Left colon (tissue), 2 donors: ENCODE measurements at places on chromosomes 4 and X. TPM values are rescaled to one million over a fixed set of nuclear protein-coding genes. Genes with fewer than 3 reads are reported as not detected.

EPHA5 gene
- 0.17 TPM for total RNA-seq

UGT2B11 gene
- 0.12 TPM for total RNA-seq

P2RY4 gene
- total RNA-seq: 1.9 TPM

NDUFB11 gene
- total RNA-seq: 83.0 TPM

HOPX gene
- total RNA-seq: 0.76 TPM

F8A1 gene
- 31.9 TPM for total RNA-seq

DNA sequence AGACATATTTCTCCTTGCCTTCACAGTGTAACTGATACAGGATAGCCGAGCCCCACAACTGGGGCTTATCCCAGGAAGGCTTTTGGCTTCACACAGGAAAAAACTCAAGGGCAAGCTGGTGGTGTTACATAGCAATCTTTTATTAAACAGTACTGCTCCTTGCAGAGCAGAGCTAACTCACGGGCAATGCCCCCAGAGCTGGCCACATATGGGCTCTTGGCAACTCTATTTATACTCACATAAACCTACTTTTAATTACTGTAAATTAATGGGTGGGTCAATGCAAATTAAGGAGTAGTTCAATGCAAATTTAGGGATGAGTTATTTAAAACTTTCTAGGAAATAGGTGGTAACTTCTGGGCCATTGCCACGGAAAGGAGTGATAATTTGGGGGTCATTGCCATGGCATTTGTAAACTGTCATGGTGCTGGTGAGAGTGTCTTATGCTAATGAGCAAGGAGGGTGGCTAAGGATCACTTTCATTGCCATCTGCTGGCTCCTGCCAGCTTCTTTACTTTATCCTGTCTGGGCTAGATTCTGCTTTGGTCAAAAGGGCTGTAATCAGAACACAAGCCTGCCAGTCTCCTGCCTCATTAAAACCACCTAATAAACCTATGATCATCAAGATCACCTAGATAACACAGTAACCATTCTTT, 288.8 kb downstream of the CENPC start:
- no peak for DNase-seq

GRCh38 chrX:26007462-26007861, 130.7 kb upstream of the MAGEB18 start:
- DNase-seq: no peak

GRCh38 chrX:100368167-100368566, 41.9 kb downstream of the PCDH19 start:
- DNase-seq: no peak

GRCh38 chrX:1027133-1027532, 185.3 kb downstream of the CRLF2 start:
- DNase-seq: no peak

DNA sequence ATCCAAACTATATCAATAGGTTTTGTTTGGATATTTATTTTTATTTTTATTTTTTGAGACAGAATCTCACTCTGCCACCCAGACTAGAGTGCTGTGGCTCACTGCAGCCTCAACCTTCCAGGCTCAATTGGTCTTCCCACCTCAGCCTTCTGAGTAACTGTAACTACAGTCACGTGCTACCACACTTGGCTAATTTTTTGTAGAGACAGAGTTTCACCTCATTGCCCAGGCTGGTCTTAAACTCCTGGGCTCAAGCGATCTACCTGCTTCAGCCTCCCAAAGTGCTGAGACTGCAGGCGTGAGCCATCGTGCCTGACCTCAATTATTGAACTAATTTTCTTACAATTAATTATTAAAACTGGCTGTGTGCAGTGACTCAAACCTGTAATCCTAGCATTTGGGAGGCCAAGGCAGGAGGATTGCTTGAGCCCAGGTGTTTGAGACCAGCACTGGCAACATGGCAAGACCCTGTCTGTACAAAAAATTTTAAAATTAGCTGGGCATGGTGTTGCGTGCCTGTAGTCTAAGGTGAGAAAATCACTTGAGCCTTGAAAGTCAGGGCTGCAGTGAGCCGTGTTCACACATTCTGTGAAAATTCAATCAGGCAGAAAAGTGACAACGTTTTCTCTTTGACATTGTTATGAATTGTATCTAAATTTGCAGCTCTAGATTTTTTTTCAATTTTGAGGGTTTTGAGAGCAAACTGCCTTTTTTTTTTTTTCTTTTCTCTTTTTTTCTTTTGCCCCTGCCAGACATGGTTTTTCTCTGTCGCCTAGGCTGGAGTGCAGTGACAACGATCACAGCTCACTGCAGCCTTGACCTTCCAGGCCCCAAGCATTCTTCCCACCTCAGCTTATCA, 66.0 kb downstream of the UBE2K start:
- DNase-seq: no peak

- no peak for DNase-seq
Measured at GRCh38 chrX:63664741-63665140, 120.3 kb downstream of the ARHGEF9 start.

DNA sequence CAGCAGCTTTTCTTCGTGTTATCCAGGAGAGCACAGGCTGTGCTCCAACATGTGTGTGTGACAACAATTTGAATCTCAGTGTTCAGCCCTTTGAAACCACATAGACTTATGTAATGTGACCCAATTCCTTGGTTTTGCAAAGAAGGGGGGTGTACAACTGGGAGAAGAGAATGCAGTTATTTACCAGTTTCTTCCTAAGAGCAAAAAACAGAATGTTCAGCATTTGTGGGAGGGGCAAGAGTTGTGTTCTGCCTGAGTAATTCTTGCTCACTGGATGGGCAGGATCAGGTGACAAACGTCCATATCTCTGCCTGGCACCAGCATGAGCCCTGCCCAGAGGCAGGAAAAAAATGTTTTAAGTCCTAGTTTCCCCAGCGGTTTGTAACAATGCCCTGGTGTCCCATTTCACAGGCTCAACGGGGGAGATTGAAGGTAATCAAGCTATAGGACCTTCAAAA, 72.0 kb downstream of the PRPS1 start:
- DNase-seq: no peak

GRCh38 chrX:23616361-23616760, 50.9 kb upstream of the PRDX4 start:
- no peak for DNase-seq

- no peak for DNase-seq
Measured at GRCh38 chr4:85149676-85150075, 183.2 kb upstream of the WDFY3 start.
